Hair follicular keratinocyte (primary cell): ENCODE measurements at places on chromosomes 7 and 10. TPM values are rescaled to one million over a fixed set of nuclear protein-coding genes. Genes with fewer than 3 reads are reported as not detected.

PRPS1L1 gene
- not detected in 2 replicates for total RNA-seq

AKR1C4 gene
- not detected in 2 replicates for total RNA-seq

VPS26A gene
- 19.3 and 21.1 TPM in 2 replicates for total RNA-seq

HDAC9 gene
- total RNA-seq = 3.0 and 11.1 TPM in 2 replicates

RSU1 gene
- 55.0 and 62.7 TPM in 2 replicates for total RNA-seq

HACD1 gene
- 17.9 and 27.8 TPM in 2 replicates for total RNA-seq
